ENCODE measurements at places on chromosomes 3 and 15. TPM values are rescaled to one million over a fixed set of nuclear protein-coding genes. Genes with fewer than 3 reads are reported as not detected.

DNA sequence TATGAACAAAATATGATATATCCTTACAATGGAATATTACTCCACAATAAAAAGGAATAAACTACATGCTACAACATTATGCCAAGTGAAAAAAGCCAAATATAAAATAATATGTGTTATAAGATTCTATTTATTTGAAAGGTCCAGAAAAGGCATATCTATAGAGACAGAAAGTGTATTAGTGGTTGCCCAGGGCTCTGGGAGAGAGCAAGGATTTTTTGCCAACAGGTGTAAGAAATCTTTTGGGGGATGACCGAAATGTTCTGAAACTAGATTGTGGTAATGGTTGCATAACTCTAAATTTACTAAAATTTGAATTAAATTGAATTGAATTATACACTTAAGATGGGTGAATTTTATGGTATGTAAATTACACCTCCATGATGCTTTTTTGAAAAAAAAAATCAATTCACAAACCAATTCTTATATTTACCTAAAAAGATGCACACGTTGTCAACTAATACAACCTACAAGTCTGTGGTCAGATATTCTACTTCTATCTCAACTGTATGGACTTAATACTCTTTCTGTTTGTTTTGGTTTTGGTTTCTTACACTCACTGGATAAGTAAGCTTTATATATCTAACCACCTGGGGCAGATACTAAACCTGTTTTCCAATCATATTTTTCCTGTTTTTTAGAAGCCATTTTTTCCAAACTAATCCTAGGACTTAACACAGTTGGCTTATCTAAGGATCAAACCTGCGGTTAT is 75.8 kb downstream of the FBN1 start:
- no peak for DNase-seq

DNA sequence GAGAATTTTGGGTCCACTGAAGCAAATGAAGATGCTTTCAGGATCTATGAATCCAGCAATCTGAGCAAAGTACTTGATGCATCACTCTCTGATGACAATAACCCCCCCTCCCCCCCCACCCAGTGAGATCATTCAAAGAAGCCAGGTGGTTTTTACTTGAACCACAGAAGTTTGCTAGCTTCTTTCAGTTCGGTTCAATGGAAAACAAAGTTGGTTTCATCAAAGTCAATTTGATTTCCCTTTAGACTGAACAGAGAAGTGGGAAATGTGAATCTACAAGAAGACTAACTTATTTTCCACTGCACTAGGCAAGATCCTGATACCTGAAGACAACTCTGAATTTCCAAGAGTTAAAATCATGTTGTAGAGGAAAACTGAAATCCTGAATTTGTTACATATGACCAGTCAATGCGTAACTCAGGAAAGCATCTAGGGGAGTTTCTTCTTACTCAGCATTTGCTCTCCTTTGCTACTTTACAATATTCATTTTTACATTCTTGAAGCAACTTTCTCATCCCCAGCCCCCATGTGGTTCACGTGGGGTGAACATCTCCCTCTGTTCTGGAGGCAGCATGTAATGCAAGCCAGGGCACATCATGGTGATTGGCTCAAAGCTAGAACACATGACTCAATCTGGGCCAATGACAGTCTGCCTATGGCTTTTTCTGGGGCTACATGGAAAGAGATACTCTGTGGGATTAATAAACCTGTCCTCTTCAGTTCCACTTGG is 572.6 kb downstream of the FOXP1 start:
- DNase-seq: no peak

DNA sequence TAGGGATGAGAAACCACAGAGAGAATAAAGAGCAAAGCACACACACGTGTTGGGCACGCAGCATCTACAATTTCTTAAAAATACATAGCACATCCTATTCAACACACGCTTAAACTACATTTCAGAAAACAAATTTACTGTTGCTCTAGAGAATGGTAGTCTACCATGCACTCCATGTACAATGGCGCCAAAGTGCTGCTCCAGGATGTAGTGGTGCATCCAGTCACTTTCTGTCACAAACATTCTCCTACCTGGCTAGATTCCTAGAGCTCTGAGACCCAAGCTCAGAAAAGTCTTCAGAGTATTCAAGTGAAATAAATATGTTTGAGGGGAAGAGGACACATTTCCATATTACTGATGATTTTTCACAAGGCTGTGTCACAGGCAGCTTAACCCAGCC is 374.3 kb downstream of the CTNNB1 start:
- DNase-seq: no peak

SLC24A1 gene
- total RNA-seq: 6.6 TPM

ACOX2 gene
- 3.1 TPM for total RNA-seq

ZNF80 gene
- not detected for total RNA-seq

DNA sequence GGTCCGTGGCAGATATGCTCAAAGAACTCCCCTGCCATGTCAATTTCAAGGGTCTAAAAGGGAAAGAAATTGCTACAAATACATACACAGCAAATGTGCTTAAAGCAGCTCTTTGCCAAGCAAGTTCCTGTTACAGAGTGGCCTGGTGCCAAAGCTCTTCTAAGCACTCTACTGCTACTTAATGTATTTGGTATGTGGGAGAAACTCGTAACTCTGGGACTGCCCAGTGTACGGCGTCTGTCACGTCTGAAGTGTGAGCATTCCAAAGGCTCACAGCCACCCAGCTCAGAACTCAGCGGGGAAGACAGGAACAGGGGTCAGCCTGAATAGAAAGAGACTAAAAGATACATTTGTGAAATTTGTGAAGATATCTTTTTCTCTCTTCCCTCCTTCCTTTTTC is 54.6 kb downstream of the RBMS3 start:
- no peak for DNase-seq

Data from H1 (cell line).